Temporal lobe (tissue), 4 donors: ENCODE measurements at places on chromosomes 6 and 20. TPM values are rescaled to one million over a fixed set of nuclear protein-coding genes. Genes with fewer than 3 reads are reported as not detected.

PKIB gene
- total RNA-seq, result 2.0 TPM

EEF1A2 gene
- total RNA-seq, result 209 TPM

B3GAT2 gene
- 23.4 TPM for total RNA-seq

WFDC2 gene
- 3.7 TPM for total RNA-seq

MCUR1 gene
- 25.8 TPM for total RNA-seq
